NT2/D1 (cell line): ENCODE measurements at places on chromosomes 5 and 9.

DNA sequence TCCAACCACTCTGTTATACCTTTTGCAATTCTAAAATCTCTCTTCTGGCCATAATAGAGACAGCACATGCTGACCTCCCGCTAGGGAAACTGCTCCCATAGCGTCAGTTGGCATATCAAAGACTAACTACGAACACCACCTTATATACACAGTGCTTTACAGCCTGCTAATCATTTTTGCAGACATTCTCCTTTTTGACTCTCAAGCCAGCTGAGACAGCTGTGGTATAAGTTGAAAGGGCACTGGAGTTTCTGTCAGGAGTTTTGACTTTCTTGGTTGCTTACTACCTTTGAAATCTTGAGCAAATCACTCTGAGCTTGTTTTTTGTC, 160.2 kb upstream of the TBCA start:
- no peak for DNase-seq

GRCh38 chr5:180755601-180756000, 15.7 kb upstream of the OR2Y1 start:
- DNase-seq: no peak

- DNase-seq: no peak
Observed at GRCh38 chr5:153818626-153819025, 220.1 kb downstream of the FAM114A2 start.

GRCh38 chr9:76704593-76705204, 59.5 kb upstream of the PCA3 start:
- DNase-seq: peak; percentile 87
